ENCODE measurements at places on chromosomes 7 and 10.

DNA sequence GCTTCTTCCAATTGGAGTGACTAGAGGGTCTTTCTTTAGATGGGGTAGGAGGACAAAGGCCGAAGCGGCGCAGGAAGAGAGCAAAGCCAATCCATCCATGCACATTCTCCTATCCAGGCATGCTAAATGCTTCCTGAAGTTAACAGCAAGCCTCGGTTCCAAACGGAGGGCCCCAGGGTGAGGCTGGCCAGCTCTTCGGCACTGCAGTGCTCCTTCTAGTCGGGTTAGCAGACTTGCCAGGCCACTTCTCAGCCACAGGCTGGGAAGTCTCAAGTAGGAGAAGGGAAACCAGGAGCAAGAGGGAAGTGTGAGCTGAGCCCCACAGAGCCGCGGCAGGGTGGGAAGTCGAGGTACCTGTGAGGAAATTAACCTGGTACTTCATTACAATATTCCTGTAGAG lies 253.8 kb upstream of the INHBA start:
- DNase-seq: no peak

- DNase-seq: no peak
Observed at GRCh38 chr7:134766779-134767519, 12.5 kb upstream of the CALD1 start.

DNA sequence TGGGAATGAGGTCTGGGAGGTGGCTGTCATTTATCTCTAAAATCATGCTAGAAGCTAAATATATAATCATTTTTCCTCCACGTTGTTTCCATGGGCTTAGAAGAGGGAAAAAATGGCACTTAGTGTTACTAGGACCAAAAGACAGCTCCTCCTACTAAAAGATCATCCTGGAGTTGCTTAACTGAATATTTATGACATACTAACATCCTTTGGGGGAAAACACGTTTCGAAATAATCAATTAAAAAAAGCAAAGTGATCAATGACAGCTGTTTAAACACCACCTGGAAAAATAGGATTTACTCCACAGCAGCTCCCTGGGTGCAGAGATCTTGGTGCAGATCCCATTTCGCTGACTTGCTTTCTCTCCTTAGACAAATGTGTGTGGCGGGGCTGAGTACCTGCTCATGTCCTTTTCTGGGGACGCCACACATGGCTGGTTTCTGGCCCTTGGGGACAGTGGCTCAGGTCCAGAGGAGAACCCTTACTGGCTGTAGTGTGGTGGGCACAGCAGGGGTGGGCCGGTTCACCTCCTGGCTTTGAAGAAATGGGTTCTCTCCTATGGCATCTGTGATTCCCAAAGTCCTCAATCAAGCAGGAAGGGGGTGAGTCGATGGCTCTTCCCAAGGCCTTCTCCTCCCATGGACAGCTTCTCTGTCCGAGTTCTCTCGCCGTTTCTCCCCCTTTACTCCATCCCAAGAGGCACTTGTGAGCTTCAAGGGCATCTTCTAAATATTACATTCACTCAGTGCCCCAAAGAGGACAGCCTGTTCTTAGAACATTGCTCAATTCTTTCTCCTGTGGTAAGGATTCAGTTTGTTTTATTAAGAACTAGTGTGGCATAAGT lies 156.4 kb upstream of the KLF14 start:
- DNase-seq: no peak

DNA sequence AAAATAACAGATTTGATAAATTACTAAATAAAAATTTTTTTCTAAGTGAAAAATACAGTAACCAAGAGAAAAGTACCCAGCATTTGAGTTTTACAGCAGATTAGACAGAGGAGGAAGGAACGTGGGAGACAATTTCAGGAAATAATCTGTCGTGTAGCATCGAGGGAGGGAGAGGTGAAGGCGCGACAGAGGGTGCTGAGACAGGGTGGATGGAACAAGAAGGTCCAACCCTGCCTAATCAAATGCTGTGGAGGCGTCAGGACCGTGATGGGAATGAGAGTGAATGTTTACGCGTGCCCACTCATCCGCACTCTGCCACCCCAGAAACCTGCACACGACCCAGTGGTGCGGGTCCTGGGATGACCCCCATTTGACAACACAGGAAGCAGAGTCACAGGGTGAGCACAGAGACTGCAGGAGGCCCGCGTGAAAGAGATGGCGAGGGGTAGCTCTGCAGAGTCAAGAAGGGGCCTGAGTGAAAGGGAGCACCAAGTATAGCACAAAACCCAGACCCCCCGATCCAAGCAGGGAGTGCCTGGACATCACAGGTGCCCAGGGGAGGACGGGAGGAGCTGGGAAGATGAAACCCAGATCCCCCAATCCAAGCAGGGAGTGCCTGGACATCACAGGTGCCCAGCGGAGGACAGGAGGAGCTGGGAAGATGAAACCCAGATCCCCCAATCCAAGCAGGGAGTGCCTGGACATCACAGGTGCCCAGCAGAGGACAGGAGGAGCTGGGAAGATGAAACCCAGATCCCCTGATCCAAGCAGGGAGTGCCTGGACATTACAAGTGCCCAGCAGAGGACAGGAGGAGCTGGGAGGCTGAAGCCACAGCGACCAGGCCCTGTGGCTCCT lies 558.9 kb downstream of the DNAJB6 start:
- DNase-seq: no peak

- no peak for DNase-seq
Observed at GRCh38 chr10:86218160-86218559, 148.4 kb downstream of the GRID1 start.

- no peak for DNase-seq
Observed at GRCh38 chr7:94250124-94250523, 144.6 kb upstream of the COL1A2 start.

- DNase-seq: no peak
Observed at GRCh38 chr7:128707752-128708151, 31.4 kb upstream of the CALU start.

DNA sequence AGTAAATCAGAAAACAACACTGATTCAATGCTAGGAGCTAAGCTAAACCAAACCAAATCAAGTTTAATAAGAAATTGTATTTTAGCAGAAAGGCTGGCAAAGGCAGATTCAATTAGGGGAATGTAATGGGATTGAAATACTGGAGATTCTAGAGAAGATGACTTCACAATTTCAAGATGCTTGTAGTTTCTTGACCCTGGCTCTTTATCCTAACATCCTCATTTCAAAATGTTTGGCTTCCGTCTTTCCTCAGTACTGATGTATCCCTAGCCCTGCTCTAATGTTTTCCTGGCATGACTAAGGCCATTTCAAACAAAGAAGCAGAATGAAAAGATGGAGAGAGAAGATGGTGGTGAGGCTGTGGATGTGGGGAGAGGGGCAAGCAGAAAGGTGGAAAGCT lies 2.7 kb upstream of the JCAD start:
- DNase-seq: no peak

GRCh38 chr7:1672851-1673486 lies 2.9 kb downstream of the ELFN1 start:
- DNase-seq: no peak

DNA sequence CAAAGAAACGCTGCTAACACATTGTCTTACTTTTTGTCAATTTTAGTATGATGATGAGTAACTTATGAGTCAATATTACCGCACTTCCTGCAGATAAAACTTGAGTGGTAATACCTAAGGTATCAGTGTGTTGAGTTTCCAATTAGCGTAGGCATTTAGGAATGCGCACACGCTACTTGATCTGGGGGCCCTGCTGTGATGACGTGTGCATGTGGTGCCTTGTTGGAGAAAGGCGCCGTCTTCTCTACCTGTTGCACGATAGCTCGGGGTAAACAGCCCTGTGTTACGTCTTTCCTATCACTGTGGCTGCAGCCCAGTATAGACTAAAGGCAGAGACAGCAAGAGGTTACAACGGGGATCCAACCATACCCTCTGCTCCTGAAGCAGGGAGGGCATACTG lies 476.8 kb upstream of the ADARB2 start:
- DNase-seq: no peak

DNA sequence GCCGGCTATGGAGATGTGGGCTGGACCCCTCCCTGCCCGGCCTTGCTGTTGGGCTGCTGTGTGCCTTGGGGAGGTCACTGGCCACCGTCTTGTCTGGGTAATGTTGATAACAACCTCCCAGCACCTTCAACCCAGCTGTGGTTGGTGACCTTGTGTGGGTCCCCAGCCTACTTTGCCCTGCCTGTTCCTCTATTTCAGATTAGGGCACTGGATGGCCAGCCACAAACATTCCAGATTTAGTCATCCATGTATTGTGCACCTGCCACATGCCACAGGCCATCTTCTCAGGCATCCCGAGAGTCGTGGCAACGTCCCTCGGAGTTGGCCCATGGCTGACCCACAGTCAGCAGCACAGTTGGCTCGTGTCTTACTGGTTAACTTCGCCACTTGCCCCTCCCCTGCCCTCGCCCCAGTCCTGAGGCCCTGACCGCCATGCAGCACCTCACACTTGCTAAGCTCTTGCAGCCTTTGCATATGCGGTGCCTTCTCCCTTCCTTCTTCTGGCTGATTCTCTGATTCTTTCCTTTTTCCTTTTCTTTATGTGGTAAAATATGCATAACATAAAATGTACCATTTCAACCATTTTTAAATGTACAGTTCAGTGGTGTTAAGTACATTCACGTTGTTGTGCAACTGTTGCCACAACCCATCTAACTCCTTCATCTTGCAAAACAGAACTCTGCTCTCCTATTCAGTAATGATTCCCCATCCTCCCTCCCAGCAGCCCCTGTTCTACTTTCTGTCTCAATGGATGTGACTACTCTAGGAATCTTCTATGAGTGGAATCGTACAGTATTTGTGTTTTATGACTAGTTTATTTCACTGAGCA lies 60.6 kb downstream of the PRF1 start:
- no peak for DNase-seq

DNA sequence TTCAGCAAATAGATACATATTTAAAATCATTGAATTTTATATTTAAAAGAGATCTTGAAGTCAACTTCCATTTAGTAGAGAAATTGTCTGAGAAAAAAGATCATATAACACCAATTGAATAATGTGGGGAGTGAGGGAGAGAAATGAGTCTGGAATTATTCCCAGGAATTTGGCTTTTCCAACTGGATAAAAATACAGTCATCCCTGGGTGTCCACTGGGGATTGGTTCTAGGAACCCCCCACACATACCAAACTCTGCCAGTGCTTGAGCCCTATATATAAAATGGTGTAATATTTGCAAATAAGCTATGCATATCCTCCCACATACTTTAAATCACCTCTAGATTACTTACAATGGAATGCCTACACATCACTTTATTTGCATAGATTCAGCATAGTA lies 162.8 kb upstream of the SEMA3C start:
- DNase-seq: no peak

- no peak for DNase-seq
Observed at GRCh38 chr7:100825215-100825671, 2.1 kb downstream of the EPHB4 start.

- no peak for DNase-seq
Observed at GRCh38 chr7:117675497-117676435, 195.9 kb downstream of the CFTR start.

DNA sequence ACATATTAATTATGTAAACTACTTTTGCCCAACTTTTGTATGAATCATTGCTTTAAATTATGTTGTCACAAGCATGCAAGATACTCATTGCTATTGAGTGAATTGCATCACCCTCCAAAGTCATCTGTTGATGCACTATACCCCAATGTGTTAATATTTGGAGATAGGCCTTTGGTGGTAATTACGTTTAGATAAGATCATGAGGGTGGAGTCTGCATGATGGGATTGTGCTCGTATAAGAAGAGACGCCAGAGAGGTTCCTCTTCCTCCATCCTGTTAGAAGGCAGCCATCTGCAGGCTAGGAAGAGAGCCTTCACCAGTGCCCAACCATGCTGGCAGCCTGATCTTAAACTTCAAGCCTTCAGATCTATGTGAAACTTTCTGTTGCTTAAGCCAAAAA lies 95.3 kb upstream of the MAGI2 start:
- no peak for DNase-seq

DNA sequence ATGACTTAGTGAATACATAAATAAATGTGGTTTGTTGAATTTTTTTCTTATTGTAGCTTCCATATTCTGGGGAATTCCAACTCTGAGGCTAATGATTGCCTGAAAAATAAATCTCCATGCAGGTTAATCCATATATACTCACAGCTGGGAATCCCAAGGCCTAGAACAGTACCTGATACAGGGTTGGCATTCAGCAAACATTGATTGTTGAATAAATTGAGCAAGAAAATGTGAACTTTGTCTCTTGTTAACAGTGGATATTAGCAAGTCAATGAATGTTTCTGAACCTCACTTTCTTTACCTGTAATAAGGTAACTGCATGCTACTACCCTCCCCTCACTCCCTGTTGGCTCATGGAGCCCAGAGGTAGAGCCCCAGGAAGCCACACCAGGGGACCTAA lies 253.6 kb upstream of the AOAH start:
- DNase-seq: no peak

DNA sequence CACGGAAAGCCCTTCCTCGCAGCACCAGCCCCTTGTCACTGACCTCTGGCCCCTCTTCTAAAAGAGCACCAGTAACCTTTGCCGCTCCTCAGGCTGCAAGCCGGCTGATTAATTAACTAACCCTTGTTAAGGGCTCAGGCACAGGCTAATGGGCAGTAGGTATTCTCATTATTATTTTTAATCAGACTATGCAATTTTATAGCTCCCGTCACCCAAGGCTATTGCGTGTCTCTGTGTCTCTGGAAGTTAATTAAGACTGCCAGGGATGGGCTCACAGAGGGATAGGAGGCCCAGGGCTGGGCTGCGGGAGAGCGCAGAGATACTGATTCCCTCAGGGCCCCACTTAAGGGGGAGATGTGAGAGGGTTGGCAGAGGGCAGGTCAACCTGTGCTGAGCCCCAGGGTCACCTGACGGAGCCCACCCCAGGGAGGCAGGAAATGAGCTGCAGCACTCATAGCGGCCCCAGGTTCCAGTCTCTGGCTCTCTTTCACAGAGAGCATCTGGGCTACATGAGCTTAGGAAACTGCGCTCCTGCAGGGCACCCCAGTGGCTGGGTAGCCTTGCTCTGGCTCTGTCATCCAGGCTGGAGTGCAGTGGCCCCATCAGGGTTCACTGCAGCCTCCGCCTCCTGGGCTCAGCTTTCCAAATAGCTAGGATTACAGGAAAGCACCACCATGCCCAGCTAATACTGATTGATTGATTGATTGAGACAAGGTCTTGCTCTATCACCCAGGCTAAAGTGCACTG lies 92.2 kb upstream of the LRRC4 start:
- no peak for DNase-seq

- no peak for DNase-seq
Observed at GRCh38 chr10:62811159-62811875, 4.8 kb downstream of the EGR2 start.

- DNase-seq: no peak
Observed at GRCh38 chr7:139674752-139675126, 103.1 kb downstream of the HIPK2 start.

- no peak for DNase-seq
Observed at GRCh38 chr10:33178026-33178755, 156.3 kb downstream of the NRP1 start.

DNA sequence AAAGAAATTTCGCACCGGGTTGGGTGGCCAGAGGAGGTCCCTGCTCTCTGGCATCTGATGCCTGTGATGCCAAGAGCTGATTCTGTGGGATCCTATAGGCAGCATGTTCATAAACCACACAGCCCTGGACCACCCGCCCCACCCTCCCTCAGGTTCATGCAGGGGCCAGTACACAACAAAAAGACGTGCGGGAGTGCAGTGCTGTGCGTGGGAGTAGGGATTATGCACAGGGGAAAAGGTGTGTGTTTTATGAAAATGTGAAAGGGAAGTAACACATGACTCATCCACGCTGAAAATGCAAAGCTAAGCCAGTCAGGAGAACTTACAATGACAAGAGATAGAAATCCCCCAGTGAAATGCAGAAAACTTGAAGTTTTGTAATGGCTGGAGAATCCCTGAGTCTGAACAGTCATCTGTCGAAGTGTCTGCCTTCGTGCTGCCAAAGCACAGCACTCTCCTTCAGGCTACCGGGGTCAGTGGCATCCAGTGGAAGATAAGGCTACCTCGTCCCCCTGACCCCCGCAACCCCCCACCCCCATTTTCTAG lies 1.1 kb downstream of the KIAA1217 start:
- no peak for DNase-seq

Measured in CD14-positive monocyte (primary cell).